ENCODE measurements at places on chromosomes 13 and 19. TPM values are rescaled to one million over a fixed set of nuclear protein-coding genes. Genes with fewer than 3 reads are reported as not detected.

DNA sequence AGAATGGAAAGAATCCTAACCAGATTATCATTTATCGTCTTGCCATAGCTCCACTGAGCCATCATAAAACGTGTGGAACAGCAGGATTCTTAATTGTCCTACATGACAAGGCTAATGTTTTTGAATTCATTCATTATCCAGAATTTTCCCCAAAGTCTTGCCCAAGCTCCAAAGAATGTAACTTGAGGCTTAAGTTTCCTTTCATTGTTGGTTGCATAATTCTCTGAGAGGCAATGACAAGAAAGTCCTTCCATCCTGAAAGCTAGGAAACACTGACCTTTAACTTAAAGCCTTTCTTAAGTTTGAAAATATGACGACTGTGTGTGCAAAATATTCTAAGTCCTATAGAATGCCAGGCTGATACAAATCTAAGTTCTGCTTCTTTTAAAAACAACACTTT, 546.1 kb downstream of the SUCLA2 start:
- DNase-seq = no peak

DNA sequence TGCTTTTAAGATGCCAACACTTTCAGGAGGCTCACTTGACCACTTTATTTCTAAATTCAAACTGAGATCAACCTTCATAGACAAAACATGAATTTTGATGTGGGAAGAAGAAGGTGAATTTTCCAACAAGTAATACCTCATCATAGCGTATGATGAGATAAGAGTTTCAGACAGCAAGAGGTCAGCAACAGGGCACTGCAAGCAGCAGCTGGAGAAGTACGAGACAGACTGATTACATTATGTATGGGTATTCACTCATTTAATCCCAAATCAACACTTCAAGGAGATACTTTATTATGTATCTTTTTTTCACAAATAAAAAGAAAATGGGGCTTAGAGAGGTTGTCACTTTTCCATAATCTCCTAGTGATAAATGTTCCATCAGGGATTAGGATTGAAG, 389.8 kb downstream of the TBC1D4 start:
- no peak for DNase-seq

- no peak for DNase-seq
Observed at GRCh38 chr13:31204592-31204991, 4.8 kb downstream of the B3GLCT start.

GRCh38 chr13:97276862-97277269, 54.7 kb downstream of the MBNL2 start:
- no peak for DNase-seq

DNA sequence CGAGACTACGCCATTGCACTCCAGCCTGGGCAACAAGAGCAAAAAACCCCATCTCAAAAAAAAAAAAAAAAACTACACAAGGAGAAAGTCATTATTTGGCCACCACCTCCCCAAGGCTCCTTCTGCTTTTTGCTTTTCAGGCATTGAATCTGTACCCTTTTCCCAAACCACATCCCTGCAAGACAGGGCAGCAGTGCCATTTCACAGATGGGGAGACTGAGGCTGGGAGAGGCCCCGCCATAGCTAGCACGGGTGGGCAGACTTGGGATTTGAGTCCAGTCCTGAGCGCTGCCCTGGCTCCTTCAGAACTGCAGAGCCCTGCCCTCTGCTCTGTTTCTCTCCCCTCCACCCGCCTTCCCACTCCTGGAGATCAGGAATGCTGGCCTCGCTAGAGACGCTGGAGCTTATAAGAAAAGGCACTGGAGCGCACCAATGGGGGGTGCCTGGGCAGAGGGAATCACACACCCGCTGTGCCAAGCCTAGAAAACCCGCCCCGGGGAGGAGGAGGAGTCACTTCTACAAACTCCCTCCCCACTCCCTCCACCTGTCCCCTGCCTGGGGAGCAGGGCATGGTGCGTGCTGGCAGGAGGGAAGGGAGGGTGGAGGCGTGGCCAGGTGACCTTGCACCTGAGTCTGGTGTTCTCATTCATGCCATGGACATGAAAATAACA, 17.6 kb downstream of the TJP3 start:
- no peak for DNase-seq

TUBA3C gene
- not detected for total RNA-seq

TBC1D17 gene
- total RNA-seq = 64.4 TPM

DNA sequence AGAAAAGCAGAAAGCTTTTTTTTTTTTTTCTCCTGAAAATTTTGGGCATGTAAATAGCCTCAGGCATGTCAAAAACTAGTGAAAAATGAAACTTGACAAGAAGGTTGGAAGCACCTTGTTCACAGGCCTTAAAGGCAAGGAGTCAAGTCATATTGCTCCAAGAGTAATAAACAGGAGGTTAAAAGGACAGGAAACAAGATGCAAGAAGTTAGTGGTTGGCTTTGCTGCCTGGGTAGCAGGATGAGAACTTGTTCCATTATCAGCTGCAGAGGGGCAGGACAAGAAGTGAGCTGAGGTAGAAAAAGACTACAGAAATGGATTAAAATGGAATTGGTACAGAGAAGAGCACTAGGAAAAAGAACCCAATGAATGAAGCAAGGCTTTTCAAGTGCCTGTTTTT, 242.6 kb downstream of the DCT start:
- no peak for DNase-seq

- DNase-seq = no peak
Observed at GRCh38 chr19:33558856-33559255, 37.3 kb upstream of the PEPD start.

DNA sequence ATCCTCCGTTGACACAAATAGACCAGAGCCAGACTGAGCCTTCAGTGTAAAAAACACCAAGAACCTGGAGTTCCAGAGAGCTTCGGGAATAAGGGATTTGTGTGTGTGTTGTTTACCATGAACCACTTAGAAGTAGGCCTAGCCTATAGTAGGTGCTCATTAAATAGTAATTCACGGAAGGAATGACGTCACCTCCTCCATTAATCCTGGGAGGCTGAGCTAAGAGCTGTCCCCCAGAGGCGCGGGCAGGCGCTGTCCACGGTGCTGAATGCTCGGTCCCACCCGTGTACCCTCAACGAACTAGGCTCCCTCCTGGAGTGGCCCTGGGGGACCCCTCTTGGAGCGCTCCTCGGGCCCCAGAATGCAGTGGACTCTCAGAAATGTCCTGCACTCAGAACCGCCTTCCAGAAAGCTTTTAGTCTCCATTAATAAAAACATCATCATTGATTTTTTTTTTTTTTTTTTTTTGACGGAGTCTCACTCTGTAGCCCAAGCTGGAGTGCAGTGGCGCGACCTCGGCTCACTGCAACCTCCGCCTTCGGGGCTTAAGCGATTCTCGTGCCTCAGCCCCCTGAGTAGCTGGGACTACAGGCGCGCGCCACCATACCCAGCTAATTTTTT, 6.5 kb downstream of the UNC13A start:
- no peak for DNase-seq

DNA sequence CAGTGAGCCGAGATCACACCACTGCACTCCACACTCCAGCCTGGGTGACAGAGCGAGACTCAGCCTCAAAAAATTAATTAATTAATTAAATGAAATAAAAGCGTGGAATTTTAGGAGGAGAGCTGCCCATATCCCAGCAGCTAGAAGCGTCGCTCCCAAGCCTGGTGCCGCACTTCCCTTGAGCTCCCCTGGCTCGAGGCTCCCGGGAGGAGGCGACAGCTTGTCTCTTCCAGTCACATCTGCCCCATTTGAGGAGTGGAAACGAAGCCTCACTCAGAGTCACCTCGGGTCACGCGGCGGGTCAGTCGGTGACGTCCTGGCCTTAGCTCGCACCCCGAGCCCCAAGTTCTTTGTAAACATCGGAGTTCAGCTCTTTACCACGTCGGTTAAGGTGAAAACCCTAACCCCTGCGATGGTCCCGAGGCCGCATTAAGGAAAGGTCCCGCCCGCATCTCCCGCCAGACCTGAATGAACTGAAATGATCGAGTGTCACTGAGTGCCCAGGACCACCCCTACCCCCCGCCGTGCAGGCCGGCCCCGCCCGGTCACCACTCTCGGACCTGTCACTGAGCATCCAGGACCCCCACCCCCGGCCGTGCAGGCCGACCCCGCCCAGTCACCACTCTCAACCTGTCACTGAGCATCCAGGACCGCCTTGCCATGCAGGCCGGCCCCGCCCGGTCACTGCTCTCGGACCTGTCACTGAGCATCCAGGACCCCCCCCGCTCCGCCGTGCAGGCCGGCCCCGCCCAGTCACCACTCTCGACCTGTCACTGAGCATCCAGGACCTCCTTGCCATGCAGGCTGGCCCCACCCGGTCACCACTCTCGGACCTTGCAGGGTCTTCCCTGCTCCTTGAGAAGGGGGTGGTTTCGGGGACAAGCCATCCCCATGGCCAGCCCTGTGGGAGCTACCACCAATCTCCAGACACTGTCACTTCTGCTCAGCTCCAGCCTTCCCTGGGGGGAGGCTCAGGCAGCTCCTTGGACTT, 176.9 kb downstream of the KDM4B start:
- peak; percentile 80 for DNase-seq

DNA sequence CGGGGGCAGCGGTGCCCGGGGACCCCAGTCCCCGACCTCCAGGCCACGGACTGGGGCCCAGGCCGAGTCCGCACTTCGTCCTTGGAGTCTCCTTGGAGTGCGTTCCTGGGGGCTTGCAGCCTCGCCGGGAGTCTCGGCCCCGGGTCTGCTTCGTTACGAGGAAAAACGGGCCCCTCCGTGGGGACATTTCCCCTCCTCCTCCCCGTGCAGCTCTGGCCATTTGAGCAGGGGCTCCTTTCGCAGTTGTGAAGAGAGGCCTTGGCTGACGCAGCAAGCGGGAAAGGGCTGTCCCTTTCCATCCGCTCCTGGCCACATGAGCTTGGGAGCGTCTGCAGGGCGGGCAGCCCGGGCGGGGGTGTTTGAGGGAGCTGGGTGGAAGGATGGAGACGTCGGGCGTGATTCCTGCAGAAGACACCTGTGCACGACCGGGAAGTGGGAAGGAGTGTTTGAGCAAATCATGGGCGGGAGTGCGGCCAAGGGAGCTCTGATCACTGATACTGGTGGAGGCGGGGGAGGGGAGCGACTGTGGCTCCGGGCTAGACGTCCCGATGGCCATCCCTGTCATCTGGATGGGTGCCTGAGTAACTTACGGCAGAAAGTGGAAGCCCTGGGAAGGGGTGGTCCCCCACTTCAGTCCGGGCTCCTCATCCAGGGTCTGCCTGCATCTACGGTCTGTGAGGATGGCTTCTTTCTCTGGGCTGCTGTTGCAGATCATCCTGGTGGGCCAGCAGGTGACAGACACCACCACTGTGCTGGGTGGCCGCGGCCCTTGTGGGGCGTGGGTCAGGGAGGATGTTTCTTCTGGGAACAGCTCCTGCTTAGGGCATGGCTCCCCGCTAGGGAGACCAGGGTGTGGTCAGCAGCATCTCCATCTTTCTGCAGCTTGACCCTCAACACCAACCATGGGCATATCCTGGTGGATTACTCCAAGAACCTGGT, 736 bp downstream of the GPI start:
- DNase-seq = peak; percentile 40

GRCh38 chr19:19270749-19271571, 2.1 kb downstream of the TM6SF2 start:
- DNase-seq = no peak

DNA sequence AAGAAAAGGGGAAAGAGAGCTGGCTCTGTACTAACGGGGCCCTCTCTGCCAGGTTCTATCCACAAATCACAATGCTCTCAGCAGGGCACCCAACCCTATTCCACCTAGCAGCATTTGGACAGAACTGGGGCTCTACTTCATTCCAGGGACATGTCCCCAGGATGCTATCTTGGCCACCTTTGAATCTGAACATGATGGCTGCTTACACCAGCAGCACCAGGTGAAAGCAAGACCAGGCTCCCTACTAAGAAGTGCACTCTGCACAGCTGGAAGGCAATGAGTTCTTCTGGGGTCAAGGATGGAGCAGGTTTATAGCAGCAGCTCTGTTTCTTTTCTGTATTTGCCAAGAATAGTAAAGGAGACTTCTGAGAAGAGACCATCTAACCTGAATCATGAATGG, 222.4 kb downstream of the DACH1 start:
- DNase-seq = no peak

DNA sequence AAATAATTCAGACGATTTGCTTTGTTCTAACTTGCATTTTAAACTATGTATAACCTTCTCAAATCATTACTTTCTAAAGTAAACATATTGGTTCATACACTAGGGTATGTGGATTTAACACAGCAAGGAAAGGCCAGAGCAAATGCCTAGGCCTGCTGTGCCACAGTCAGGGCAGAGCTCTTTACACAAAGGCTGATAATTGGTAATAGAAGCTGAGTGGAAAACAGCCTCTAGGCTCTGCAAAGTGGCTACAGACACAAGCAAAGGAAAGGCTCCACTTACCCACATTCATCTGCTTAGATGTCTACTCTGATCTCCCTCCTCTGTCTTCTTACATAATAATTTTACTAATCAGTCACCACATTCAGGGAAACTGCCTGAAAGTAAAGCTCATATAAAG, 382.9 kb downstream of the OLFM4 start:
- DNase-seq = no peak

CYP2S1 gene
- 21.3 TPM for total RNA-seq

- DNase-seq = no peak
Observed at GRCh38 chr13:74646091-74646490, 511.9 kb upstream of the KLF12 start.

- DNase-seq = peak; percentile 64
Observed at GRCh38 chr19:7870571-7871436, 3.4 kb downstream of the PRR36 start.

DNA sequence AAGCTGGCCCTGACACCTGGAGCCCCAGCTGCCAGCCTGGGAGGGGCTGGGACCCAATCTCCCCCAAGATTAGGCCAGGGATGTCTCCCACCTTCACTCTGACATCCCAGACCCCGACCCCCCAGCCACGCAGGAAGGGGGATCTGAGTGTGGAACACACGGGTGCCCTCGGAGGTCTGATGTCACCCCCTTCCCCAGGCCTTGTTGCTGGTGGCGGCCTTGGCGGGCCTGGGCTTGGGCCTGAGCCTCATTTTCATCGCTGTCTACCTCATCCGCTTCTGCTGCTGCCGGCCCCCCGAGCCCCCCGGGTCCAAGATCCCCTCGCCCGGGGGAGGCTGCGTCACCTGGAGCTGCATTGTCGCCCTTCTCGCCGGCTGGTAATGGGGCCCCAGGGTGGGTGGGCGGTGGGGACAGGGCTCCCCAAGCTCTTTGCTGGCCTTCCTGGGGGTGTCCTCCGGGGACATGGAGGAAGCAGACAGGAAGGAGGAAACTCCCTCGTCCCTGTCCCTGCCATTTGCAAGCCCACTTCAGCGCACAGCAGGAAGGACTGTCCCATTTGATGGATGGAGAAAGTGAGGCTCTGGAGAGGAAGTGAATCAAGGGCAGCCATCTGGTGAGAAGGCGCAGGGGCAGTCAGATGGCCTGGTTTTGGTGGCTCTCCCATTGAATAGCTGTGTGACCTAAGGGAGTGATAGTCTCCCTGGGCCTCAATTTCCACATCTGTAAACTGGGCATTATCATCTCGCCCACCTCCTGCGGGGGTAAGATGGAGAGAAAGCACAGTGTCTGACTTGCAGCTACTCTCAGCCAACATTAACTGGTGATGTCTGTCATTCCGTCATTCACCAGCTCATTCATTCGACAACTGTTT, 3.9 kb downstream of the TTYH1 start:
- no peak for DNase-seq

GRCh38 chr13:112222971-112223370, 153.2 kb upstream of the SPACA7 start:
- DNase-seq = peak; percentile 31
